ENCODE measurements at places on chromosomes 4 and X.

DNA sequence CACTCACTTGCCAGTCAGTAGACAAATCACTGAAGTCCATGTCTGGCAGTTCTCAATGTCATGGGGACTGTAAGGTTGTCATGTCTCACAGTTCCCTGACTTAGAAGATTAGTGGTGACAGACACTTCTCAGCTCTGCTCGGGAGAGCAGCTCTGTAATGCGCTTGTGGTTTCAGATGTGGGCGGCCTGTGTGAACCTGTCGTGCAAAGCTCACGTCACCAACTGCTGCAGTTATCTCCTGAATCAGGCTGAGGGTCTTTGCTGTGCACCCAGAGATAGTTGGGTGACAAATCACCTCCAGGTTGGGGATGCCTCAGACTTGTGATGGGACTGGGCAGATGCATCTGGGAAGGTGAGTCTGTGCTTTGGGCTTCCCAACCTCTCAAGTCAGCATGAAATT lies at the start of gene IL9R:
Gene IL9R (plus strand): TSS at position 261 of the 400 bp plus-strand sequence. CDS start 64 bp downstream, at position 325.
- no peak for DNase-seq

GRCh38 chr4:175066923-175067627 lies 148.9 kb downstream of the ADAM29 start:
- DNase-seq = peak; percentile 47

DNA sequence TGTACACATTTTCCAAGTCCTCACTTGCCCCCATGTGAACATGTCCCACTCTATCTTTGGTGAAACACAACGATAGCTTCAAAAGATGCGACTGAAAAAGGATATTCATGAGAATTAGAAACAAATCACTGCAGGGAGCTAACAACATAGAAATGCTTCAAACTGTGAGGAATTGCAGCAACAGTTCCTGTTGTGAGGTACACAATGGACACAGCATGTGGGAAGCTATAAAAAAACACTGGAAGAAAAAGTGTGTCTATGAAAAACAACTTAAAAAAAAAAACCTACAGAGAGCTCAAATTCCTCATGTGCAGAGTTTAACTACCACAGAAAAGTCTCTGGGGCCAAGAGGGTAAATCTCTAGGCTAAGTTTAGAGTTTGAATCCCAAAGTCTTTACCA lies 51.6 kb upstream of the BLTP1 start:
- no peak for DNase-seq

DNA sequence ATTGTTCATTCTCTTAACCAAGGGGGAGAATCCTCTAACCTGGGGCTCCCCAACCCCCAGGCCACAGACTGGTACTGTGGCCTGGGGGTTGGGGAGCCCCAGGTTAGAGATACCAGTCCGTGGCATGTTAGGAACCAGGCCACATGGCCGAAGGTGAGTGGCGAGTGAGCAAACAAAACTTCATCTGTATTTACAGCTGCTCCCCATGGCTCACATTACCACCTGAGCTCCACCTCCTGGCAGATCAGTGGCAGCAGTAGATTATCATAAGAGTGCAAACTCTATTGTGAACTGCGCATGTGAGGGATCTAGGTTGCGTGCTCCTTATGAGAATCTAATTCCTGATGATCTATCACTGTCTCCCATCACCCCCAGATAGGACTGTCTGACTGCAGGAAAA lies 957.2 kb upstream of the PRKX start:
- DNase-seq = no peak

Data from NCI-H1105 treated with DMSO at 0.1 percent for 48 hours (cell line).